Gastrocnemius medialis (tissue), 4 donors: ENCODE measurements at places on chromosomes 7 and 10. TPM values are rescaled to one million over a fixed set of nuclear protein-coding genes. Genes with fewer than 3 reads are reported as not detected.

DNA sequence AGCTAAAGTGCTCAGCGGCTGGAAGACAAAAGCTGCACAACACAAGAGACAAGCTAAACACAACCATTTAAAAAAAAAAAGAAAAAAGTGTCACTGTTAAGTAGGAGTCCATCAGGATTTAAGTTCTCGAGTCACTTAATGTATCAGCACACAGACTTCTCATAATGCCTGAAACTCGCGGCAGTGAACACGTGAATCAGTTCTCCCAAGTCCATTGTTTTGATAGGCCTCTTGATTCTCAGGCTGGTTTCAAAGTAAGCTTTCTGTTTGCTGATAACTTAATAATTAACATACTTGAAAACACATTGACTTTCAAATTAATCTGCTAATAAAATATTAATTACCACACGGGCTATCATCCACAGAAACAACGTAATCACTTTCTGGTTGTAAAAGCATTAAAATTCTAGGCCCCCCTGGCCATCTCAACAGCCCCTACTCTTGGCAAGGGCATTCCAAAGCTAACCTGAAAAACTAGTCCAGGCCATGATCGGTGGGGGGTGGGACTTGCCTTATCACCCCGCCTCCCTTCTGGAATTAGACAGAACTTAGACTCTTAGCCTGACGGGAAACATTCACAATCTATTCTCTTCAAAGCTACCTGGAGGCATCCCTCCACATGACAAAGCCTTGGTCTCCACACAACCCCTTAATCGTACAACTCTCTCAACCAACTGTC is 129.0 kb downstream of the DIP2C start:
- no peak for DNase-seq

The FANK1 gene
- 0.61 TPM for total RNA-seq

GRCh38 chr10:44935201-44935965 is 24.2 kb upstream of the RASSF4 start:
- DNase-seq = no peak

GRCh38 chr7:111164442-111164841 is 73.5 kb downstream of the LRRN3 start:
- no peak for DNase-seq

- no peak for DNase-seq
Observed at GRCh38 chr10:36773652-36774051, 351.7 kb upstream of the ANKRD30A start.

The MEPCE gene
- total RNA-seq = 23.5 TPM

The NKX1-2 gene
- total RNA-seq = not detected

- no peak for DNase-seq
Observed at GRCh38 chr10:131584287-131584686, 272.8 kb upstream of the TCERG1L start.

DNA sequence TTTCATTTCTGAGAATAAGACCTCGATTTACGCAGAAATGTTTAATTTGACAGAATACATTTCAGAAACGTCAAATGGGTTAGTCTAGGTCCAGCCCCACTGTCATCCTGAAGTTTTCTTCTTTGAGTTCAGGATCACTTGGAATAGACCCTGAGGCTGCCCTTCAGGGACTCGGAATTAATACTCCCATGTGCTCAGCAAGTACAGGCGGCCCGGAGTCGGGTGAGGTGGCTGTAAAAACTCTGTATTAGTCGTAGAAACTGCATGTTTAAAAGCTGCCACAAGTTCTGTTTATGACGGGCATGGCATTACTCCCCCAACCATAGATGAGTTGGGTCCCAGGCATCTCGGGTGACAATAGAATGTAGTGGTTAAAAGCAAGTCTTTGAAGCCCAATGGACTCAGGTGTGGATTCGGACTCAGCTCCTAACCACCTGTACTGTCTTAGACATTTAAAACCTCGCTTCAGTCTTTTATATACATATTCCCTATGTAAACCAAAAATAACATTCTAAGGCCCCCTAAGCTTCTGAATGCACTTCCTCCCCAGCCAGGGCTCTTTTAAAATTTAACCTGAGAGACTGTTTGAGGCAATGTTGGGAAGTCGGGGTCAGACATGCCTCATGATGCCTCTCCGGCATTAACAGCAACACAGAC is 216.3 kb downstream of the ADARB2 start:
- DNase-seq = no peak

The C10orf95 gene
- total RNA-seq = not detected

GRCh38 chr7:88229302-88229995 is 9.6 kb upstream of the SRI start:
- DNase-seq = no peak

The HOXA13 gene
- 2.1 TPM for total RNA-seq

The UCMA gene
- total RNA-seq = not detected

DNA sequence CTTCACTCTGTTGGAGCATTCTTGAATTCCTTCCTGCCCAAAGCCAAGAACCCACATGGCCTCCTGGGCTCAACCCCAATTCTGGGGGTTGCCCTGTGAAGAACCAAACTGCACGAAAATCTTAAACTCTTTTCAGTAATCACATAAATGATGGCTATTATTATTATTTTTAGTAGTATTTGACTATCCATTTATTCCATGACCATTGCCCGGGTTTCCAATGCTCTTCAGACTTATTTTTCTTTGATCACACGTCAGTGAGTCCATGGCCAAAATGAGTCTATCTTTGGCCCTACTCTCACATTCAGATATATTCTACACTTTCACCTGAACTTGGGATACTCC is 185.9 kb downstream of the AVL9 start:
- DNase-seq = no peak

DNA sequence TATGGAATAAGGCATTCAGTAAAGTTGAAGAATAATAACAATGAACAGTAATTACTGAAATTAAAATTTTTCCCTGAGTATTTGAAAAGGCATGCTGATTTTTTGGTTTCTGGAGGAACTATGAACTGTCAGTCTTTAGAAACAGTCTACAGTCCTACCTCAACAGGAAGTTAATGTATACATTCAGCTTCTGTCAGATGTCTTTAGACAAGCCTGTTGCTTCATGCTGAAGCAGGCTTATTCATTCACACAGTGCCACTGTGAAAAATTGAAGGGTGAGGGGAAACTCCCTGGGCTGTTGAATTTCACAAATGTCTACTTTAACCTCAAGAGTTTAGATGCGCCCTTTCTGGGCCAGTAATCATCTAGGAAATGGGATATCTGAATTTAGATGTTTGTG is 3.5 kb downstream of the NRF1 start:
- DNase-seq = no peak

The CALY gene
- not detected for total RNA-seq

- no peak for DNase-seq
Observed at GRCh38 chr10:71188201-71188600, 24.2 kb upstream of the UNC5B start.

GRCh38 chr10:32210306-32211045 is 136.5 kb downstream of the EPC1 start:
- DNase-seq = no peak

The GNG11 gene
- total RNA-seq = 7.6 TPM

DNA sequence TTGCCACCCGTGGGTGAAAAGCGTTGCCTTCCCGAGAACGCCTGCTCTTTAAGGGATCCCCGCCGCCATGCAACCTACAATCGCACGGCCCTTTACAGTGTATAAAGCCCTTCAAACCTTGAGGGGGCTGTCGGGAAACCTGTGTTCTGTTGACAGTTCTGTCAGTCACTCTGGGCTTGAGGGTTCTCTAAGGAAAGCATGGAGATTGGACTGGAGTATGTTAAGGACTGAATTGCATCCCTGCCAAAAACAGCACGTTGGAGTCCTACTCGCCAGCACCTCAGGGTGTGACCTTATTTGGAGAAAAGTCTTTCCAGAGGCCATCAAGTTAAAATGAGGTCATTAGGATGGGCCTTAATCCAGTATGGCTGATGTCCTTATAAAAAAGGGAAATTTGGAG is 70.6 kb downstream of the PFKFB3 start:
- DNase-seq = no peak

DNA sequence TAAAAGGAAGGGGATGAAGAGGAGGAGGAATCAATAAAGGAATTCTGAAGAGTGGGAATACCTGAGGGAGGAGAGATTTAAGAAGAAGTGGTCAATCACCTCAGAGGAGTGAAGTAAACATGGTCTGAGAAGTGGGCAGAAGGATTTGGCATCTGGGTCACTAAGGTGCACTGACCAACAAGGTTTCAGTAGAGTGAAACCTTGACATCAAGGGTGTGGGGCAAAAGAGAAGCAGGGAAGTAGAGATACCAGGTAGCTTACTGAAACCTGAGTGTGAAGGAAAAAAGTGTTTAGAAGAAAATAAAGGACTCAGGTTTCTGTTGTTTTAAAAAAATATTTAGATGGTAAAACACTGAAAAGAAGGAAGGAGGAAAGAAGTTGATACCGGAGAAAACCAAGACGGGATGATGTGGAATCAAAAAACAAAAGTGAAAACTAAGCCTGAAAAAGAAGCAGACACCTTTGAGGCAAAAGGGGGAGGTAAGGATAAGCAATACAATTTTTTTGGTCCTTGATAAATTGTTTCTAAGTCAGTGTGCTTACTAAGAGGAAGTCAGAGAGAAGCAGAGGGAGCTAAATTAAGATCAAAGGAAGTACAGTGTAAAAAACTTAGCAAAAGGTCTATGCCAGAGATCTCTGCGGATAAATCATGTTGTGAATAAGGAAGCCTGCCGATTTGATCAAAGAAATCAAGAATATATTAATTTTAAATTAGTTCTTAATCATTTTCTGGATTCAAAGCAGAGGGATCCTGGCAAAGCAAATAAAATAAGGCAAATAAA is 137.2 kb upstream of the GPR22 start:
- DNase-seq = no peak

DNA sequence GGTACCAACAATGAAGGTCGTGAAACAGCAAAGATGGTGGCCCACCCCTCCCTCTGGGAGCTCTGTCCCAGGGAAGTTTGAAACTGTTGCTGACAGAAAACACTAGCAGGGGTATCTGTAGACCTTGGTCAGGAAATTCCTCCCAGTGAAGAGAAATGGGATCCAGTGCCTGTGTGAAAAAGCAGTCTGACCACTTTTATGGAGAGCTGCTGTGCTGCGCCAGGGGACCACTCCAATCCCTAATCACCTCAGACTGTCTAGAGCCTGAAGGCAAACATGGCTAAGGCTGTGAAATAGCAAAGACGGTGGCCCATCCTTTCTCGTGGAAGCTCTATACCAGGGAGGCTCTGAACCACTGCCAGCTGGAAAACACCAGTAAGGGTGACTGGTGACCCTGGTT is 38.3 kb upstream of the TMEM140 start:
- DNase-seq = no peak

- DNase-seq = no peak
Observed at GRCh38 chr10:57948796-57949195, 318.9 kb downstream of the IPMK start.

DNA sequence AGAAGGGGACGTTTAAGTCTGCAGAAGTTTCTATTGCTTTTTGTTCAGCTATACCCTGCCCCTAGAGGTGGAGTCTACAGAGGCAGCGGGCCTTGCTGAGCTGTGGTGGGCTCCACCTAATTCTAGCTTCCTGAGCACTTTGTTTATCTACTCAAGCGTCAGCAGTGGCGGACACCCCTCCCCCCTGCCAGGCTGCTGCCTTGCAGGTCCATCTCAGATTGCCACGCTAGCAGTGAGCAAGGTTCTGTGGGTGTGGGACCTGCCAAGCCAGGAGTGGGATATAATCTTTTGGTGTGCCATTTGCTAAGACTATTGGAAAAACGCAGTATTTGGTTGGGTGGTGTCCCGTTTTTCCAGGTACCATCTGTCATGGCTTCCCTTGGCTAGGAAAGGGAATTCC is 147.3 kb upstream of the PRPS1L1 start:
- DNase-seq = no peak

The ZNF735 gene
- not detected for total RNA-seq

DNA sequence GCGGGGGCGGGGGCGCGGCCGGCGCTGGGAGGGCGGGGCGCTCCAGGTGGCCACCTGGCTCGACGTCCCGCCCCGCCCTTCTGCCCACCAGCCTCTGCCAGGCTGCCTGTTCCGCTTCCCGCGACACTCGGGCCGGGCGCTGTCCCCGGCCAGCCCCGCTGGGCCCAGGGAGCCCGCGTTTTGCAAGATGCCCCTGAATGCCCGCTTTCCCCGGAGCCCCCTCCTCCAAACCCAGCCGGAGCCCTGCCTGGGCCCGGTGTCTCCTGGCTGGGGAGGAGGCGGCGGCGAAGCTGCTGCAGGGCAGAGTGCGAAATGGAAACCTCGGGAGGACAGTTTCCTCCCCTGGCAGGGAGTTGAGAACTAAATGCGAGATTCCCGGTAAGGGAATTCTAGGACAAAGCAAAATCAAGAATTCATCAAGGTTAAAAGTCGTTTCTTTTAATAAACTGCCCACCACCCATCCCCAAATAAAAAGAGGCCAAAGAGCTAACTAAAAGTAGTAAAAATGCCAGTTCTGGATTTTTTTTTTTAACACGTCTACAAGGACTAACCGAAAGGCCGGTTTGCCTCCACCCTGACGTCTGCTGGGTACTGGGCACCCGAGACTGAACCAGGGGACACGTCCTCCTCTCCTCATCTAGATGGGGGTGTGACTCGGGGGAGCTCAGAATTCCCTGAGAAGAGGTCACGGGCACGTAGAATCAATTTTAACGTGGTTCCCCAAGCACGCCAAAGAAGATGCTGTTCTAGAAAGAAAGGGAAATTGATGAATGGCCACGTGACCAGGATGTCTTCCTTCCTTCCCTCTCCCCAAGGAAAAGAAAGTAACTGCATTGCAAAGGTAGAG is 200.4 kb upstream of the NFE2L3 start:
- no peak for DNase-seq

GRCh38 chr7:47496056-47496665 is 85.8 kb downstream of the TNS3 start:
- no peak for DNase-seq

GRCh38 chr10:78543031-78543748 is 509.5 kb downstream of the RPS24 start:
- no peak for DNase-seq

- no peak for DNase-seq
Observed at GRCh38 chr10:26779176-26779860, 81.4 kb downstream of the ABI1 start.

- no peak for DNase-seq
Observed at GRCh38 chr10:72333112-72334015, 21.4 kb downstream of the DNAJB12 start.
